ENCODE measurements at places on chromosomes 3 and 15.

DNA sequence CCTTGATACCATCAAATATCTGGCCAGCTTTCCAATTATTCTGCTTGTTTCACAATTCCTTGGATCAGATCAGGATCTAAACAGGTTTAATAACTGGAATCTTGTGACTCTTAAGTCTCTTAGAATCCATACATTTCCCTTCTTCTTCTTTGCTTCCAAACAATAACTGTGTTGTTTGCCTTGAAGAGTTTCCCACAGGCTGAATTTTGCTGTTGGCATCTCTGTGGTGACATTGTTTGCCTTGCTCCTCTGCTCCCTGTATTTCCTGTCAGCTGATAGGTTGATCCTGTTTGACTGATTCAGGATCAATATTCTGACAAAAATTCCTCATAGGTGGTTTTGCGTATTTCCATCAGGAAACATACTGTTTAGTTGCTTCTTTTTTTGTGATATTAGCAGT, 248.4 kb upstream of the LMCD1 start:
- no peak for DNase-seq

DNA sequence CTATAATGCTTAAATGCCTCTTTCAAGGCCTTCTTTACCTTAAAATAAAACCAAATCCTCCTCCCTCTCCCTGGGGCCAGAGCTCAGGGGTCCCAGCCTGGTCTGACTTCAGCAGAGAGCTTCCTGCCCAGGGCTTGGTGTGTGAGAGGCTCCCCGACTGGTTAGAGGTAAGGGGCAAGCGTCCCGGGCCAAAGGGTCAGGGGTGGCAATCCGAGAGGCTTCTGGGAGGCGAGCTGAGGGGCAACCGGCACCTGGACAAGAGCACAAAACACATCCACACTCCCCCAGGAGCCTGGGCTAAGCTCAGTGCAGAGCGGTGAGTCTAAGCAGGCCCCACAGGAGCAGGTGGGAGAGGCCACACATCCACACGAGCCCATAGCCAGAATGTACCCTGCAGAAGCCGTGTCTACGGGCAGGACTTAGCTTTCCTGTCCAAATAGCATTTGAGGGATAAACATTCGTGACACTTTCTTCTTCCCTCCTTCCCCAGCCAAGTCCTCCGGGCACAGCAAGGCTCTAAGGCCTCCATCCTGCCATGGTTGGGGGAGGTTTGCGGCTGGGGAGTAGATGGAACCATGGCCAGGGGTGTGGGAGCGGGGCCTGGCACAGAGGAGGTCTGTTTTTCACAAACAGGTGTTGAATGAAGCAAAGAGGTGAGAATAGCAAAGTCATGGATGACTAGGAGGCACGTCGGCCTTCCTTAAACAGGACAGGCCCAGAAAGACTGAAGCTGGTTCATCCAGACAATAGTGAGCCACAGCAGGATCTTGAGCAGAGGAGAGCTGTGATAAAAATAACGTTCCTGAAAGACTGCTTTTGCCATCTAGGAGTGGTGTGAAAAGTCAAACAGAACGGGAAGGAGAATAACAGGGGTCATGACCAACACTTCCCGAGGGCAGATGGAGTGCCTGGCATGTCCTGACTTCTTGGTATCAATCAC, 98.7 kb upstream of the IQSEC1 start:
- DNase-seq: no peak

GRCh38 chr3:195746751-195747150, 26.0 kb downstream of the MUC20 start:
- no peak for DNase-seq

DNA sequence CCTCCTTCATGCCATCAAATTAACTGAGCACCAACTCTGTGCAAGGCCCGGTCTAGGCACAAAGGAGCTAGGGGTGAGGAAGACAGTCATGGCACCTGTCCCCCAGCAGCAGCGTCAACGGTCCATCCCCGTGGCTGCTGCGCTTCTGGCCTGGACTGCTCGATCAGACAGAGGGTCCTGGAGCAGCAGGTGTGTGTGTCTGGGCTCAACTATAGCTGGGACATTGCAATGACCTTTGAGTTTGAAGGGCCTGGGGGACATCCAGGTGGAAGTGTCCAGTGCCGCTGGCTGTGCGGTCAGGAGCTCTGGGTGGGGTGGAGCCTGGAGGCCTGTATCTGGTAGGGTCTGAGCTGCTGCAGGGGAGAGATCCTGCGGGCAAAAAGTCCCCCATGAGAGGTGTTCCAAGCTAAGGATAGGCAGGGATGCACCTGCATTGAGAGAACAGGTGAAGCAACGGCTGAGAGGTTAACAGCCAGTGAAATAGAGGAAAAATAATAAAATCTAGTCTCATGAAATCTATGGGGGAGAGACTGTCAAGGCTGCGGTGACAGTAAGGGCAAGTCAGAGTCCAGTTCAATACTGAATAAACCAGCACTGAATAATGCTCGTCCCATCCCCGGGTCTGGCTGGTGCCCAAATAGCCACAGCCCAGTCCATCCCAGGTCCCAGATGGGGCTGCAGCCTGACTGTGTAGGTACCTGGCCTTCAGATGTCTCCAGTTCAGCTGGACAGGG, 25.4 kb upstream of the SLC41A3 start:
- DNase-seq: no peak

DNA sequence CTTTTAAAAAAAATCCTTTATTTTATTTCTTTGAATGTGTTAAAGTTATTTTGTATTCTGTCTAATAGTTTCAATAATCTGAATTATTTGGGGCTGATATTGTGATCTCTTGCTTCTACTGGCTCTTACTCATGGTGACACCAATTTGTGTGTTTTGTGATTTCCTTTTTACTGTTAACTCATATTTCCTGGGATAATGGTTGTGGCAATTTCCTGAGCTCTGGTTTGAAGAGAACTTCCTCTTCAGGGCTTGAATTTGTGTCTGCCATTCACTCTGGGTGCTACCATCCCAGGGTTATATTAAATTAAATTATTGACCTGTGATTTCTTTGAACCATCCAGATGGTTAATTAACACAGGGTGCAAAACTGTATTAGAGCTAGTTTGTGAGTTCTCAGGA, 60.4 kb upstream of the RNF7 start:
- no peak for DNase-seq

DNA sequence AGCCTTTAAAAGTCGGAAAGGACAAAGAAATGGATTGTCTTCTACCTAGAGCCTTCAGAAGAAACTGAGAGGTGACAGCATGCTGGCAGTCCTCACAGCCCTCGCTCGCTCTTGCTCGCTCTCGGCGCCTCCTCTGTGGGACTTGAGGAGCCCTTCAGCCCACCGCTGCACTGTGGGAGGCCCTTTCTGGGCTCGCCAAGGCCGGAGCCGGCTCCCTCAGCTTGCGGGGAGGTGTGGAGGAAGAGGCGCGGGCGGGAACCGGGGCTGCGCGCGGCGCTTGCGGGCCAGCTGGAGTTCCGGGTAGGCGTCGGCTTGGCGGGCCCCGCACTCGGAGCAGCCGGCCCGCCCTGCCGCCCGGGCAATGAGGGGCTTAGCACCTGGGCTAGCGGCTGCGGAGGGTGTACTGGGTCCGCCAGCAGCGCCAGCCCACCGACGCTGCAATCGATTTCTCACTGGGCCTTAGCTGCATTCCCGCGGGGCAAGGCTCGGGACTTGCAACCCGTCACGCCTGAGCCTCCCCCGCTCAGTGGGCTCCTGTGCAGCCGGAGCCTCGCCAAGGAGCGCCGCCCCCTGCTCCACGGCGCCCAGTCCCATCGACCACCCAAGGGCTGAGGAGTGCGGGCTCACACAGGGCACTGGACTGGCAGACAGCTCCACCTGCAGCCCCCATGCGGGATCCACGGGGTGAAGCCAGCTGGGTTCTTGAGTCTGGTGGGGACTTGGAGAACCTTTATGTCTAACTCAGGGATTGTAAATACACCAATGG, 953.8 kb upstream of the GBE1 start:
- DNase-seq: no peak

- no peak for DNase-seq
Measured at GRCh38 chr15:78225783-78226541, 8.4 kb downstream of the ACSBG1 start.

DNA sequence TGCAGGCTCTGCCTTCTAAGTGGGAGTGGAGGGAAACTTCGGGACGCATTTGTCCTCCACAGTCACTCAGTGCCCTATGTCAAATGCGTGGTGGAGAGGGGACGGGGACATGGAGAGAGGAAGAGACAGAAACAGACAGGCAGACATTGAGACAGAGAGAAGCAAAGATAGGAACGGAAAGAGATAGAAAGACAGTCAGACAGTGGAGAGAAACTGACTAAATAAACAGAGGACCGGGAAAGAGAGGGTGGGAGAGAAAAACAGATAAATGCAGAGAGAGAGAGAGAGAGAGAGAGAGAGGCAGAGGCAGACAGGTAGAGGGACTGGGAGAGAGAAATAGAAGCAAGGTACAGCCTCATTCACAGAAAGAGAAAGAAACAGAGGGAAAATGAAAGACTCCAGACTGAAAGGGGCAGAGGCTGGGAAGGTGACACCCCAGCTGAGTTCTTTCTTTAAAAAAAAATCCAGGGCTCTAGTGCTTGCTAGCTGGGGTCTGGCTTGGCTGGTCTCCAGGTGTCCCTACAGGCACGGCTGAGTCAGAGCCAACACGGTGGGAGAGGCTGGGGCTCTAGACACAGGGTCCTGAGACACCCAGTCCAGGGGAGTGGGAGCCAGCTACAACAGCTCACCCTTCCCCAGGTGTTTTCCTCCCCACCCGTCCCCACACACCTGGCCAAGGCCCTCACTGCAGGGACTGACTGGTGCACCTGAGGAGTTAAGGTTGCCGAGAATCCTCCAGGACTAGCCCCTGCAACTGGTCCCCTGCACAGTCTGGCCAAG, 506.1 kb upstream of the PROK2 start:
- DNase-seq: no peak

- DNase-seq: no peak
Measured at GRCh38 chr3:82053236-82053635, 291.8 kb upstream of the GBE1 start.

DNA sequence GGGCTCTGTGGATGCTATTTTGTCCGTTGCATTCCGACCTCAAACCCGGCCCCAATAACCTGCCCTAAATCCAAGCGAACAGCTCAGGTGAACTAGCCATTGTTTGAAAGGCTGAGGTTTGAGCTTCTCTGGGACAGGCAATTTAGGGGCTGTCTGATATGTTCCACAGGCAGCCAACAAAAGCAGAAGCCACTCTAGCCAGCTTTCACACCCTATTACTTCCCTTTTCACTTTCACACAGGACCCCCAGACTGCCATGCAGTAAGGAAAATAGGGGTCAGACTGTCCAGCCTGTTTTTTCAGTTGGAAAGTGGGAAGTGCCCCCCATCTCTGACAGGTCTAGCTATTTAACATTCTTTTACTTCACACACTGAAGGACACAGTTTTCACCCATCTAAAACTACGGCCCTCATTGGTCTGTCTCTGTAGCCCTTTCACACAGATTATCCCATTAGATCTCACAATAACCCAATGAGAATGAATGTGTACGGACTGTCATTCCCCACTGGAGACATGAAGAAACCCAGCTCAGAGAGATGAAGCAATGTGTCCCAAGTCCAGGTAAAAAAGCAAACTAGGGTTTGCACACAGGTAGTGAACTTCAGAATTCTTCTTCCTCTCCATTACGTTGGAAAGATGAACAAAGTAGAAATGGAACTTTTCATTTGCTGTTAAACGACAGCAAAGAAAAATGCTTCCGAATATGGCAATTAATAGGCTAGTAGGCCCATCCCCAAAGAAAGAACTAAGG, 1.9 kb downstream of the CCDC12 start:
- DNase-seq: no peak

- DNase-seq: no peak
Measured at GRCh38 chr3:147702509-147702908, 293.3 kb downstream of the ZIC1 start.

- no peak for DNase-seq
Measured at GRCh38 chr3:116386168-116386567, 59.1 kb downstream of the LSAMP start.

DNA sequence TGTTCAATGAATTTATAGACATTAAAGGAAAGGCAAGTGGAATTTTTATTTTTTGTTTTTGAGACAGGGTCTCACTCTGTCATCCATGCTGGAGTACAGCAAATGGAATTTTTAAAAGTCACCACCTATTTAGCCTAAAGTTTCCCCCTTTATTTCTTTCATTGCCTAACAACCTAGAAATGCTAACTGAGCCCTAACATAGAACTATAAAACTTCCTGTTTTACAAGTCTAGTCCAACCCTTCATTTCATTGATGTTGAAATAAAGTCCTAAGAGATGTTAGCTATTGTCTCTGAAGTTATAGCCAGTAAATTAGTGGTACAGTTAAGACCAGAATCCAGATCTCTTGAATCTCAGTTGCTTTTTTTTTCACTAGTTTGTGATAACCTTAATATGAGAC, 39.0 kb downstream of the MAPK6 start:
- no peak for DNase-seq

GRCh38 chr3:155270485-155271342, 22.8 kb downstream of the STRIT1 start:
- no peak for DNase-seq

DNA sequence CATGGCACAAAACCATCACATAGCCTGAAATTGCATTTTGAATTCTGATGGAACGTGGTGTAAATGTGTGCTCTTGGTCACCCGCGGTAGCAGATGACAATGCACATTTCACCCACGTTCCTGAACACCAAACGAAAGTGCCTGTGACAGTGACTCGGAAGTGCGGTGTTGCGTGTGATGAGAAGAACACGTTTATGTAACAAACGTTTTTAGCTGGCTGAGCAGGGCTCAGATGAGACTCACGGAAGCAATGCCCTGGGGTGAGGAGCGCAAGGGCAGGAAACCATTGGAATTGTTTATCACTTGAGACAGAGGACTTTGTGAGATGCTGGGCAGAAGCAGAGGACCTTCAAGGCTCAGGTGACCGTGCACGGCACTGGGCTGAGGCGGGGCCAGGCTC, 449.2 kb upstream of the CFAP20DC start:
- DNase-seq: no peak

DNA sequence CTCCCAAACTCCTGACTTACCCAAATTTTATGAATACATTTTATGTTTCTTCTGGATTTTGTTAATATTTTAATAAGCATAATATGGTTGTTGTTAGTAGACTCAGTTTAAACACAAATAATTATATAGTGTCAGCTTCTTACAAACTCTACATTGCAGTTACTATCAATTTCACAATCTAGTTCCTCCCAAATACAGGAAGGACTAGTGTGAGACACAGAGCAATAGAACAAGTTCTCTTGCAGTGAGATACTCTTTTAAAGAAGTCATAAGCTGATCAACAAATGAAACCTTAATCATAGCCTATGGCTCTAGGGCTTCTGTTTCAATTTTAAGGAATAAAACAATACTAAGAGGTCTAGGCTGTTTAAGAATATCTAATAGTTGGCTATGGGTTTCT, 86.1 kb downstream of the SAMMSON start:
- DNase-seq: no peak

- no peak for DNase-seq
Measured at GRCh38 chr3:191244242-191244867, 45.3 kb downstream of the OSTN start.

DNA sequence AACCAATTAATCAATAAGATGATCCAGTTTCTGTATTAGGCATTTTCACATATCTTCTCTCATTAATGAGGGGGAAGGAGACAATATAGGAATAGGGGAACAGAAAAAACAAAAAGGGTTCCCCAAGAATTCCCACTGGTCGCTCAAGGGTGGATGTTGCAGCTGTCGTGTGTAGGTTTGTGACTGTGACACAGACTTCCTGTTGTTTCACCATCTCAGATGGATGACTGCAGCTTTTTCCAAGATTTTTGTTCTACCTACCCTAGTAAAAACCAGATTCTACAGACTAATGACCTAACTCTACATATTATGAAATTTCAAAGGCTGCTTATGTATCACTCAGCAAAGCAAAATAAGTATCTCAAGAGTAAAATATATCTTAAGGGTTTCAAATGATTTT, 73.7 kb upstream of the MB21D2 start:
- DNase-seq: no peak

GRCh38 chr3:117793622-117794265, 1084.2 kb downstream of the TUSC7 start:
- DNase-seq: no peak

- no peak for DNase-seq
Measured at GRCh38 chr3:38579551-38580449, 69.7 kb downstream of the SCN5A start.

Data from endothelial cell (in vitro differentiated cells).